ENCODE measurements at places on chromosomes 7 and 10.

- no peak for DNase-seq
Observed at GRCh38 chr10:70662362-70663220, 9.7 kb upstream of the ADAMTS14 start.

GRCh38 chr7:96224685-96225084, 97.2 kb downstream of the SLC25A13 start:
- peak; percentile 24 for DNase-seq

GRCh38 chr7:102122026-102122425, 164.6 kb upstream of the SH2B2 start:
- peak; percentile 56 for DNase-seq

- DNase-seq, result no peak
Observed at GRCh38 chr10:15571575-15571974, 148.1 kb downstream of the ITGA8 start.

DNA sequence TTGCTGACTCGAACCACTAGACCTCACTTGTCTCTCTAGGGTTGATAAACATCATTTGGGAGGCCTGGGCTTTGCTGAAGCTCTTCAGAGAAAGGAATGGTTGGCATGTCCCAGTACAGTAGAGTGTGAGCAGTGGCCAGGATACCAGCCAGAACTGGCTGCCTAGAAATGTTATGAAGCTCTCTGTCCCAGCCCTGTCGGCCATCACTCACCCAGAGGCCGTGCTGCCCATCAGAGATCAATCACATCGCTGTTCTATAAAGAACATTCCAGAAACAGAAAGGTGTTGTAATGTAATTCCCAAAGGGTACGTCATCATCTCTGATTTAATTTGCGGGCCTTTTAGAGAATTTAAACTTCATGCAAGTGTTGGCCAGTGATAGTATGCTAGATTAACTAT, 111.5 kb downstream of the PRPF18 start:
- DNase-seq, result no peak

GRCh38 chr7:28854750-28855074, 103.4 kb downstream of the TRIL start:
- DNase-seq, result no peak
